ENCODE measurements at places on chromosomes 1 and 21. TPM values are rescaled to one million over a fixed set of nuclear protein-coding genes. Genes with fewer than 3 reads are reported as not detected.

Gene RGS1
- not detected for total RNA-seq

DNA sequence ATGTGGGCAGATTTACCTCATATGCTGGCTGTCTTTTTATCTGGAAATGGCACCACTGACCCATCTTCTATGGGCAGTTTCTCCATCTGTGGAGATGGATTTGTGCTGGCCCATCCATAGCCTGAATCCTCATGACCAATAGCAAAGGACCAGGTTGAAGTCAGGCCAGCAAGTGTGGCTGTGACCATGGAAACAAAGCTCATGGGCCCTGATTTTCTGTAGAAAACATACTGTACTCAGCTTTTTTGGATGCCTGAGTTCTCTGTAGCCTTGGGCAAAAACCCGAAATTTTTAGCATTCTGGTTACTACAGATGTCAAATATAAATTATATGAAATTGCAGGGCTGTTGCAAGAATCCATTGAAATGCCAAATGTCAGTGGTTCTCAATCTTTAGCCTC, 155.0 kb downstream of the PLXNA2 start:
- peaks cover 66% of the 10 kb centered on the region for H3K36me3 ChIP-seq
- no peaks in the 10 kb centered on the region for H3K27me3 ChIP-seq
- H3K4me3 ChIP-seq, result no peak overlapping the region
- H3K27ac ChIP-seq, result no peak overlapping the region
- H3K4me1 ChIP-seq, result peaks cover 11% of the 10 kb centered on the region

DNA sequence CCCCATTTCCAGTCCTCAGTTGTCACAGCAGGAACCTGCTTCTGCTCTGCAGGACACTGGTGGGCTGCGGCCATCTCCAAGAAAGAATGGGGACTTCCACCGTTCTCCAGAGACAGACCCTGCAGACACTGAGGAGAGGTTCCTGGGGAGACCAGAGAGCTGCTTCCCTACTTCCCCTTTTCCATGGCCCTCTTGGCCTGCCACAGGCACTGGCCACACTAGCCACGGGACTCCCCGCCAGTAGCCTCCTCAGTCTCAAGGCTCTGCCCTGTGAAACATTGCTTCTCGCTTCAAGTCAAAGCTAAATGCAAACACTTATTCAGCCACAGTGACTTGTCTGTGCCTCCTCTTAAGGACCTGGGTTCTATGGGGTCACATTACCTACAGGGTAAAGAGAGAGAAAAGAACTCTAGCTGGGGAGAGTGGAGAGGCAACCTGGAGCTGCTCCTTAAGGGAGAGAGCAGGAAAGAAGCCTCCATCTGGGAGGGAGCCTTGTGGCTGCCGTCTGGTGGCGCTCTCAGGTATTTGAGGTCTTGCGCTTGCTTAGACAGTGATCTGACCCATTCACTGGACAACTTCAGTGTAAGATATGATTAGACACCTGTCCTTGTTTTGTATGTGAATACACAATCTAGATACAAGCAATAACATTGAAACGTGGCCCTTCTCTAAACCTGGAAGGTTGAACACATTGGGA, 5.4 kb upstream of the SLAMF8 start:
- H3K27me3 ChIP-seq, result peaks cover 16% of the 10 kb centered on the region
- H3K36me3 ChIP-seq, result no peaks in the 10 kb centered on the region
- H3K27ac ChIP-seq, result no peak overlapping the region

Gene EPHB2
- total RNA-seq, result 0.79 TPM

DNA sequence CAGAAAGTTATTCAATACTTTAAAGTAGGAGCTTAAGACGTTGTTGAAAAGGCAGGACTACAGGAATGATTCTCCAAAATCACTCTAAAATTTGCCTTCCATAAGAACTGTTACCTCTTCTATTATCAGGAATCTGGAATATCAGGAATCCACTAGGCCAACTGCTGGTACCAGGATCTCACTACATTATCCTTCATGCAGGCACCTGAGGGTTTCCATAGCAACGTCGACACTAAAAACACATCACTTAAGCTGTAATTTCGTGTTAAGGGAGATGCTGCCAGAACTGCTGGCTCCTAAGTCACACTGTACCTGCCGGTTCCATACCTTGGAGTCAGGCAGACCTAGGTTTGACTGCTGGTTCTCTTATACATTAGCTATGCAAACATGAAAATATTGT, 139.7 kb upstream of the C1orf87 start:
- no peaks in the 10 kb centered on the region for H3K36me3 ChIP-seq
- no peaks in the 10 kb centered on the region for H3K4me1 ChIP-seq
- no peak overlapping the region for H3K4me3 ChIP-seq
- H3K27ac ChIP-seq, result no peak overlapping the region
- no peaks in the 10 kb centered on the region for H3K27me3 ChIP-seq

DNA sequence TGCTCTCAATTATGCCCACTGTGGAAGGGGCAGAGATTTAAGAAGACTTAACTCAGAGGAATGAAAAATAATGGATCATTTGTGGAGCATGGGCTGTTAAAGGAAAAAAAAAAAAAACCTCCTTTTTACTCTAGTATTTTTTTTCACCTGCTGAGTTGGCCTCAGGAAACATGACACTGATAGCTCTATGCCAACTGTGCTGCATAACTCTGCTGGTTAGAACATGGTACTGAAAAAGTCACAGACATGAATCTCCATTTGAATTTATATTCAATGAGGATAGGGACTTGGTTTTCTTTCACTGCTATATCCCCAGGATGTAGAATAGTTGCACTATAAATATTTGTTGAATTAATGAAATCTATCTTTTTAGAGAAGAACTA, 86.1 kb upstream of the KIAA0040 start:
- no peaks in the 10 kb centered on the region for H3K27me3 ChIP-seq
- no peak overlapping the region for H3K4me3 ChIP-seq
- H3K36me3 ChIP-seq, result no peaks in the 10 kb centered on the region
- no peak overlapping the region for H3K27ac ChIP-seq
- DNase-seq, result no peak

- no peaks in the 10 kb centered on the region for H3K4me1 ChIP-seq
- H3K36me3 ChIP-seq, result no peaks in the 10 kb centered on the region
- no peak overlapping the region for H3K4me3 ChIP-seq
- no peak for DNase-seq
- H3K27ac ChIP-seq, result no peak overlapping the region
- peaks cover 11% of the 10 kb centered on the region for H3K27me3 ChIP-seq
Measured at GRCh38 chr1:211088156-211088555, 45.8 kb downstream of the KCNH1 start.

GRCh38 chr1:210684466-210685294, 356.0 kb downstream of the HHAT start:
- H3K27me3 ChIP-seq, result no peaks in the 10 kb centered on the region
- no peaks in the 10 kb centered on the region for H3K36me3 ChIP-seq
- no peak overlapping the region for H3K4me3 ChIP-seq
- no peak for DNase-seq
- peaks cover 7% of the 10 kb centered on the region for H3K4me1 ChIP-seq

Gene CCDC185
- total RNA-seq, result not detected

DNA sequence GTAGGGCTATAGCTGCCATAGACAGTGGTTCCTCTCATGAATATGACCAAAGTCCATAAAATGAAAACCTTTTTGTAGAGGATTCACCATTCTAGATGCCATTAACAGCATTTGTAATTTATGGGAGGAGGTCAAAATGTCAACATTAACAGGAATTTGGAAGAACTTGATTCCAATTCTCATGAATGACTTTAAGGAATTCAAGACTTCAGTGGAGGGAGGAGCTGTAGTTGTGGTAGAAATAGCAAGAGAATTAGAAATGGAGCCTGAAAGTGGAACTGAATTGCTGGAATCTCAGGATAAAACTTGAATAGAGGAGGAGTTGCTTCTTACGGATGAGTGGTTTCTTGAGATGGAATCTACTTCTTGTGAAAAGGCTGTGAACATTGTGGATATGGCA, 65.4 kb upstream of the ESRRG start:
- no peak for DNase-seq
- H3K4me1 ChIP-seq, result no peaks in the 10 kb centered on the region
- no peak overlapping the region for H3K4me3 ChIP-seq
- H3K27me3 ChIP-seq, result no peaks in the 10 kb centered on the region

DNA sequence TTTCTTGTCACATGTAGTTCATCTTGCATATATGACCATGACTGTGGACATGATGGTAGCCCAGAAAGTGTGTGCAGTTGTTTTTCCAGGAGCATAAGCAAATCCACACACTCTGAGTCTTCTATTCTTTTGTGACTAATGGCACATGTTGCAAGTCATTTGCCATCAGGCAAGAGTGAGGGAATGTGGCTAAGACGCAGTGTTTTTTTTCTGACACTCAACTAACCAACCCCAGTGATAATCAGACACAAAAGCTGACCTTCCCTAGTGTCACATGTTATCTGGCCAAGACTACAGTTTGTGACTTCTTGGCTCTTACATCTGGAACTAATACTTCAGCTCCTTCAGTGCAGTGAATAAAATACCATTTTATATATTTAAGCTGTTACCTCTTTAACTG, 108.8 kb downstream of the ITSN1 start:
- peaks cover 30% of the 10 kb centered on the region for H3K36me3 ChIP-seq
- DNase-seq, result no peak
- H3K4me1 ChIP-seq, result no peaks in the 10 kb centered on the region
- H3K27ac ChIP-seq, result no peak overlapping the region
- no peak overlapping the region for H3K4me3 ChIP-seq
- H3K27me3 ChIP-seq, result no peaks in the 10 kb centered on the region

Gene HUNK
- not detected for total RNA-seq

Gene EYA3
- total RNA-seq, result 14.4 TPM

Gene HSD3B1
- not detected for total RNA-seq

- H3K27ac ChIP-seq, result no peak overlapping the region
- peaks cover 23% of the 10 kb centered on the region for H3K36me3 ChIP-seq
- H3K27me3 ChIP-seq, result no peaks in the 10 kb centered on the region
Measured at GRCh38 chr1:211947396-211948295, 87.7 kb downstream of the INTS7 start.

DNA sequence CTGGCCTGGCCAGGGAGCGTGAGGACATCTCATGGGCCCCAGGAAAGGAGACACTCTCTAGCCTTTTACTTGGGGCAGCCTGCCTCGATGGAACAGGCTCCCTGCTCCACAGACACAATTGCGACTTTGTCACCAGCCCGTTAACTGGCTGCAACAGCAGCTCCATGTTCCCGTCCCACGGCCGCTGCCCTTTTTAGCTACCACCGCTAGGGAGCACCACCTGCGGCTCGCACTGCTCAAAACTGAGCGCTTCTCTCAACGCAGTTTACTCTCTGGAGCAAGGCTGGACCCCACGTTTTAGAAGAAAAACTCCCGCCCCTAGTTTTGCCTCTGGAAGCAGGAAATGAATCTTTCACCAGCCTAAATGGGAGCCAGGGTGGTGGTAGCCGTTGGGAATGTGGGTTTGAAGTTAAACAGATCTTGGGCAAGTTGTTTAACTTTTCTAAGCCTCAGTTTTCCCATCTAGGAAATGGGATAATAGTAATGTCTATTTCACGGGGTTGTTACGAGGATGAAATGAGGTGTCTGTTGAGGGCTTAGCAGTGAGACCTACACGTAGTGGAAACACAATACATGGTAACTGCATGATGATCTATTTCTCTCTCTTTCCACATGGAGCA, 3.5 kb upstream of the LRRC38 start:
- no peak overlapping the region for H3K27ac ChIP-seq
- H3K4me3 ChIP-seq, result no peak overlapping the region
- no peaks in the 10 kb centered on the region for H3K36me3 ChIP-seq
- no peaks in the 10 kb centered on the region for H3K4me1 ChIP-seq

- no peaks in the 10 kb centered on the region for H3K27me3 ChIP-seq
- peak; percentile 50 for DNase-seq
- peaks cover 13% of the 10 kb centered on the region for H3K4me1 ChIP-seq
- no peak overlapping the region for H3K4me3 ChIP-seq
Measured at GRCh38 chr1:48217856-48218255, 4.7 kb upstream of the SLC5A9 start.

Measured in MCF 10A (cell line).